Tongue (tissue), 3 donors: ENCODE measurements at places on chromosomes 6 and 20.

GRCh38 chr6:83311231-83311630, 118.1 kb downstream of the RWDD2A start:
- no peak for DNase-seq

GRCh38 chr6:148203970-148204369, 138.7 kb upstream of the SASH1 start:
- DNase-seq = peak; percentile 62

- no peak for DNase-seq
Measured at GRCh38 chr20:57651881-57652605, 31.8 kb upstream of the ZBP1 start.

GRCh38 chr6:166433096-166433495, 50.4 kb upstream of the MPC1 start:
- no peak for DNase-seq

- no peak for DNase-seq
Measured at GRCh38 chr20:54194724-54195438, 13.0 kb upstream of the PFDN4 start.

DNA sequence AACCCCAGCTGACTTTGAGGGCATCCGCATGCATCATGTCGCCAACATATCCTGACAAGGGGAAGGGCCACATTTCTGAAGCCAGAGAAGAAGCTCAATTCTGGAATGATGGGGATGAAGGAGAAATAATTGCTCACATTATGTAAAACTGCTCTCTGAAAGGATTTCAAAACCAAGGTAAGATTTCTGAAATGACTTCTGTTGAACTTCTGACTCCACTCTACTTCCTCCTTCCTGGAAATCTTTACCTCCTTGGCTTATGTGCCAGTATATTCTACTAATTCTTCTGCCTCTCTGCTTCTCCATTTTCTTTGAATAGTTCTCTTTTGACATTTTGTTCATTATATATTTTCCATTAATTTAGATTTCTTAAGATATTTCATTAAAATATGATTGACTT, 31.9 kb downstream of the HLA-DPB1 start:
- no peak for DNase-seq

GRCh38 chr6:31446481-31446880, 43.1 kb downstream of the MICA start:
- no peak for DNase-seq

DNA sequence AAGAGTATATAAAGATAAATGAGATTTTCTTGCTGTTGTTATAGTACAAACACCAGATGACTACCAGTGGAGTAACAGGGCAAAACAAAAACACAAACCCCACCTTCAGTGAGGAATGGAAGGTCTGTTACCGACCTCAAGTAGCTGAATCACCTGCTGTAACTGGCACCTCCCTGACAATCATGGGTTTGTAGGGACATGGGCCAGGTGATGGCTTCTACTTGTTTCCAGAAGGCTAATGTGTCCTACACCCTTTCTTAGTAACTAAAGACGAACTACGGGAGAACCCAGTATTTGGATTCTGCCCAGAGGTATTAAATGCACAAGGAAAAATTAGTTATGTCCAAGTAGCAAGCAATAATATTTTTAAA, 26.8 kb downstream of the SNX5 start:
- DNase-seq = no peak

GRCh38 chr6:106356378-106356777, 4.1 kb upstream of the CRYBG1 start:
- DNase-seq = no peak

DNA sequence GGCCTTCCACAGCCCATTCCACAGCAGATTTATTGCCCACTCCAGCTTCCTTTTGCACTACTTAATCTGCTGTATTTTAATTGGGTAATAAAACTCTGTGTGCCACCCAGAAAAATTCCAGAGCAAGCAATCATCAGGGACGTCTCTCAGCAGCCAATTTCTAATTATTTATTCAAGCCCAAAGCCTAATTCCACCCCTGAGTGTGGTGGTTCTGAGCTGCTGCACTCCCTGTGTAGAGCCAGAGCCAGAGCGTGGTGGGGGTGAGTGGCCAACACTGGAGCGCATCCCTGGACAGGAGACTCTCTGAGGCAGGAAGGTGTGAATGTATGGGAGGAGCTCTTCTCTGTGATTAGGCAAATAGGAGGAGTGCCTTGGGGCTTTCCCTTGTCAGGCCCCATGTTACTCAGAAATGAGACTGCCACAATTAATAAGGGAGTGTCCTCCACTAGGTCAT, 66.1 kb downstream of the CD24 start:
- DNase-seq = no peak

DNA sequence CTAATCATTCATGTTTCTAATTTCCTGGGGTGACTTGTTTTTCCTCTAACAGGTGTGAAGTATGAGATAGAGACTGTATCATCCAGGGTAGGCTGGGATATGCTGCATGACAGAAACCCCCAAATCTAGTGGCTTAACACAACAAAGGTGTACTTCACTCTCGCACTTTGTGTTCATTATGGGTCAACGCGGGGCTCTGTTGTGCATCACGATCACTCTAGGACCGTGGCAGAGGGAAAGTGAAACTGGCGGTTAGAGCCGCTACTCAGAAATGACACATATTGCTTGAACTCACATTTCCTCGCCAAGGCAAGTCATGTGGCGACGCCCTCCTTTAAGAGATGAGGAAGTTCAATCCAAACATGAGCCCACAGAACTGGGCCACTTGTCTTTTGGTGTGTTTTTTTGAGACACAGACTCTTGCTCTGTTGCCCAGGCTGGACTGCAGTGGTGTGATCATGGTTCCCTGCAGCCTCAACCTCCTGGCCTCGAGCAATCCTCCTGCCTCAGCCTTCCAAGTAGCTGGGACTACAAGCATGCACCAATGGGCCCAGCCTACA, 41.3 kb downstream of the PCNA start:
- DNase-seq = peak; percentile 35

- DNase-seq = no peak
Measured at GRCh38 chr6:165511807-165512206, 151.2 kb downstream of the PDE10A start.

DNA sequence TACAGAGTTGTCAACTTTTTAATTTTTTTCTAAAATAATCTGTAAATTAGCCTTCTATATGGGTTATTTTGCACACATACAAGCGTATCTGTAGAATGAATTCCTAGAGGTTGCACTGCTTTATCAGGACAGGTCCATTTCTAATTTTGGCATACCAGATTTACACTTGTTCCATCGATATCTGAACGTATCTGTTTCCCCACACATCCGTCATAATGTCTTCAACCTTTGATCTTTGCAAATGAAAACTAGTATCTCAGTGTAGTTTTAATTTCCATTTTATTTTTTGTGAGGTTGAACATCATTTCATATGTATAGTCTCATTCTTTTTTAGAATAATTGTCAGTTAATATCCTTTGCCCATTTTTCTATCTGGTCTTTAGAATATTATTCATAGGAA, 22.7 kb downstream of the SENP6 start:
- no peak for DNase-seq

DNA sequence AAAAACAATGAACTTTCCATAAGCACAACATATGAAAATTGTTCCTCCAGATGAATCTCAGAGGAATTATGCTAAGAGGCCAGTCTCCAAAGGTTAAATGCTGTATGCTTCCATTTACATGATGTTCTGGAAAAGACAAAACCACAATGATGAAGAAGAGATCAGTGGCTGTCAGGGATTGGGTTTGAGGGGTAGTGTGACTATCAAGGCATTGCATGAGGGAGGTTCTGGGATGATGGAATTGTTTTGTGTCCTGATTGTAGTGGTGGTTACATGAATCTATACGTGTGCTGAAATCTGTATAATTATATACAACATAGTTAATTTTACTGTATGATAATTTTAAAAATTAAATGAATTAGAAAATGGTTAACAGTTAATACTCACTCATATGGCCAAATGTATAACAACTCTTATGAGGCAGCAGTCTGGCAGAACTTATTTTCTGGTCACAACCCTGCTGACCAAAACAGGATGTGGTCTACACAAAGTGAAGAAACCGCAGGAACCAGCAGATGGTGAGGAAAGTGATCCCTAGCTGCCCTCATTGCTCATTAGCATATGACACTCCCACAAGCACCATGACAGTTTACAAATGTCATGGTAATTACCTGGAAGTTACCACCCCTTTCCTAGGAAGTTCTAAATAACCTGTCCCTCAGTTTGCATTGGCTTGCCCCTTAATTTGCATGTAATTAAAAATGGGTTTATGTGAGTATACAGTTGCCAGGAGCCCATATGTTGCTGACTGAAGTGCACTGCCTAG, 31.9 kb downstream of the NSFL1C start:
- no peak for DNase-seq

GRCh38 chr6:122374307-122374706, 25.1 kb upstream of the HSF2 start:
- no peak for DNase-seq

DNA sequence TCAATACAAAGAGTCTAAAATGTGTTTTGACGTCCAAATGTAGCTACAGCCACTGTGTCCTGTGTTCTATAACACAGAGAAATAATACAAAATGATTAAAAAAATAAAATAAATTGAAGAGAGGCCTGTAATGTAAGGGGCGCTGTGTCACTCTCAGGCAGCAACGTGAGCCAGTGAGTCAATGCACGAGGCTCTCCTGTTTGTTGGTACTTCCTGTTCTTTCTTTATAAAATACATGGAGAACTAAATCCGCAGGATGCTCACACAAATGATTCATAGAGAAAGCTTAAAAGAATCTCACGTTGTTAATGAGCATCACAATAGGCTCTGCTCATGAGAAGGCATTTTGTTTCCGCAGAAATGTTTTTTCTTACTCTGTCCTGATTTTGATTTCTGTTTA, 635.0 kb upstream of the AGPAT4 start:
- DNase-seq = no peak

DNA sequence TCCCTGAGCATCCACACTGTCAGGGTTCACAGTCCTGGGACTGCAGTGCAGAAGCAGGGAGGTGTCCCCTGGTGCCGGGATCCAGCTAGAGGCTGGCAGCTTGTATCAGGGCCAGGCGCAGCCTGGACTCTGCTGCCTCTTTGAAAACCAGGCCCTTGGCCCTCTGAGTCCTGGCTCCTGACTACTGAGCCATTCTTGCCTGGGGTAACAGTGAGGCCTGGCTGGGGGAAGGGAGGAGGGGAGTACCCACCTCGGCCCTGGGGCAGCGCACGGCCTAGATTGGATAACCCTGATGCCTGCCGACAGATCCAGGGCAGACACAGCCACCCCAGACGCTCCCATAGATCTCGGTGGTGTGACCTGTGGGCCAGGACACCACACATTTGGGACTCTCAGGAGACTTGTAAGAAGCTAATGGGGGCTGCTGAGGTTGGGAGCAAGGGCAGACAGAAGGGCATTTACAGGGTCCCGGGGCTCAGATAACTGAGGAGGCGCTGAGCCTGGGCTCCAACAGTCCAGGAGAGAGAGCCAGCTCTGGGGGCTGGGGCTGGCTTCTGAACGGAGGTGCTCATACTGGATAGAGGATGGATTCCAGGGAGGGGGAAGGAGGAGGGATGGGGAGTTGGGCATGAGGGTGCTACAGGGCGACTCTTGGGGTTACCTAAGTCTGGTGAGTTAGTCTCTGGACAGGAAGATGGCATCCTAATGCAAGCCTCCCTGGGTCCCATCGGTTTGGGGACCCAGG, 30.5 kb downstream of the SPDEF start:
- DNase-seq = no peak

GRCh38 chr6:117117652-117118051, 147.7 kb upstream of the VGLL2 start:
- no peak for DNase-seq

DNA sequence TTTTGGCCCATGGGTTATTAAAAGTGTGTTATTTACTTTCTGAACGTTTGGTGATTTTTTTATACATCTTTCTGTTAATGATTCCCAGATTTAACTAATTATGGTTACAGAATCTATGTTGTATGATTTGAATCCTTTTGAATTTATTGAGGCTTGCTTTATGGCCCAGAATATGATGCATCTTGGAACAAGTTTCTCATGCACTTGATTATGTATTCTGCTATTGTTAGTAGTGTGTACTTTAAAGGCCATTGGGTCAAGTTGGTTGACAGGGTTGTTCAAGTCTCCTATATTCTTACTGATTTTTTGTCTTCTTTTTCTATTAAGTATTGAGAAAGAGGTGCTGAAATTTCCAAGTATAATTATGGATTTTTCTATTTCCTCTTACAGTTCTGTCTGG, 105.0 kb upstream of the FOXO3 start:
- no peak for DNase-seq

- DNase-seq = no peak
Measured at GRCh38 chr6:87976616-87977015, 71.0 kb upstream of the SPACA1 start.

GRCh38 chr6:139486476-139486799, 112.0 kb upstream of the CITED2 start:
- no peak for DNase-seq
